ENCODE measurements at places on chromosomes 4 and X.

- DNase-seq: no peak
Measured at GRCh38 chr4:156475322-156475721, 496.3 kb downstream of the PDGFC start.

GRCh38 chrX:129777218-129778030, 2.3 kb upstream of the SASH3 start:
- no peak for DNase-seq

DNA sequence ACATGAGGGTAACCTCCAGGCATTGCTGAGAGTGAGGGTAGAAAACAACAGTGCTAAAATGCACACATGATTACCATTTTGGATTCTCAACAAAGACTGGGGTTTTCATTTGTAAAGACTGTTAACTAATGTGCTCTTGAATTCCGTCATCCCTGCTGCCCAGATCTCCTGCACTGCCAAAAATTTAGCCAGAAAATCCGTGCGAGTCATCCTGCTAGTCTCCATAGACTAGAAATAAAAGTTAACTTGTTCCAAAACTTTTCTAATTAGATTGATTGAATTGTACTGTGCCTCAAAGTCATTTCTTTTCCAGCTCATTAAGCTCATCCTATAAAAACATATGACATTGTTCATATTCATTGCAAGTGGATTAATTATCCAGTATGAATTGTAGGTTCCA, 99.8 kb downstream of the ARSF start:
- DNase-seq: no peak

DNA sequence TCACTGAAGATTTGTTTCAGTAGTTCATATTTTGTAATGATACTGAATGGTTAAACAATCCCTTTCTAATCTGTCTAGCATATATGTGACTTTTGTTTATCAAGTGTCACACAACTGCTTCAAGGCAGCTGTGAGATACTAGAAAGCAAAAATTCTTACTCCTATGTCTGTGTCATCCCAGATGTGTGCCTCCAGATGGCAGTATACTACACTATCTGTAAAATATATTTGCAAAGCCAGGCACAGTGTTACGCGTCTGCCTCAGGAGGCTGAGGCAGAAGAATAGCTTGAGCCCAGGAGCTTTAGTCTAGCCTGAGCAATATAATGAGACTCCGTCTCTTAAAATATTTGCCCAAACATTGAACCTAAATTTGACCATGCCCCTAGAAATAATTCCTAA, 4.0 kb downstream of the NUDT10 start:
- DNase-seq: no peak

GRCh38 chr4:118076958-118077766, 42.9 kb downstream of the NDST3 start:
- no peak for DNase-seq
